ENCODE measurements at places on chromosomes 3 and 15. TPM values are rescaled to one million over a fixed set of nuclear protein-coding genes. Genes with fewer than 3 reads are reported as not detected.

- H3K4me3 ChIP-seq: no peak overlapping the region
- H3K27me3 ChIP-seq: peaks cover 8% of the 10 kb centered on the region
- no peaks in the 10 kb centered on the region for H3K36me3 ChIP-seq
Observed at GRCh38 chr3:127999509-128000106, 52.6 kb upstream of the SEC61A1 start.

GRCh38 chr3:139601191-139601961 lies 61.8 kb upstream of the RBP1 start:
- H3K4me1 ChIP-seq: no peaks in the 10 kb centered on the region
- no peak overlapping the region for H3K4me3 ChIP-seq
- no peaks in the 10 kb centered on the region for H3K27me3 ChIP-seq

- no peaks in the 10 kb centered on the region for H3K36me3 ChIP-seq
- no peak overlapping the region for H3K4me3 ChIP-seq
- no peak for DNase-seq
- H3K4me1 ChIP-seq: no peaks in the 10 kb centered on the region
- no peaks in the 10 kb centered on the region for H3K27me3 ChIP-seq
Observed at GRCh38 chr15:97841558-97841957, 118.9 kb upstream of the ARRDC4 start.

- peaks cover 6% of the 10 kb centered on the region for H3K27me3 ChIP-seq
- H3K36me3 ChIP-seq: no peaks in the 10 kb centered on the region
- no peak overlapping the region for H3K27ac ChIP-seq
- no peaks in the 10 kb centered on the region for H3K4me1 ChIP-seq
- H3K4me3 ChIP-seq: no peak overlapping the region
Observed at GRCh38 chr3:151548195-151548594, 87.3 kb upstream of the IGSF10 start.

DNA sequence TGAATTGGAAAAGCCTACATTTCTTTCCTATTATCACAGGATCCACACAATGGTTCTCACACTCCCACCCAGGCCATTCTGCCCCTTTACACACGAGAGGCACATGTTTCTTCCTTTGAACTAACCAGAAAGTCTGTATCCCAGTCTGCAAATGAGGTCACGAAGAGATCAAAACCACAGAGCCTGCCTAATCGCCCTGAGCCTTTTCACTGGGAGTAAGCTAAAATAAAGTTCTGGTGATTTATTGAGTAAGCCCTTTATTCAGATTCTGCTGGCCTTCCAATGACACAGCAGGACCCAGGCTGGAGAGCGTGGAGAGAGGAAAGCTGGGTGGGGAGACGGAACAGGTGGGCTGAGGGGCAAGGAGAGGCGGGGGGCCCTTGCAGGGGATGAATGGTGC lies 78.7 kb downstream of the ATP1B3 start:
- peak overlapping the region; percentile 6 for H3K27ac ChIP-seq
- peaks cover 5% of the 10 kb centered on the region for H3K4me1 ChIP-seq
- H3K4me3 ChIP-seq: no peak overlapping the region
- H3K27me3 ChIP-seq: no peaks in the 10 kb centered on the region
- DNase-seq: no peak

GRCh38 chr3:186225603-186226002 lies 116.7 kb upstream of the ETV5 start:
- no peak overlapping the region for H3K4me3 ChIP-seq
- peaks cover 25% of the 10 kb centered on the region for H3K27me3 ChIP-seq

GRCh38 chr3:48881652-48882114 lies 17.0 kb downstream of the SLC25A20 start:
- peaks cover 13% of the 10 kb centered on the region for H3K4me1 ChIP-seq
- peak overlapping the region; percentile 20 for H3K27ac ChIP-seq
- no peak for DNase-seq
- H3K4me3 ChIP-seq: no peak overlapping the region
- peaks cover 8% of the 10 kb centered on the region for H3K36me3 ChIP-seq

DNA sequence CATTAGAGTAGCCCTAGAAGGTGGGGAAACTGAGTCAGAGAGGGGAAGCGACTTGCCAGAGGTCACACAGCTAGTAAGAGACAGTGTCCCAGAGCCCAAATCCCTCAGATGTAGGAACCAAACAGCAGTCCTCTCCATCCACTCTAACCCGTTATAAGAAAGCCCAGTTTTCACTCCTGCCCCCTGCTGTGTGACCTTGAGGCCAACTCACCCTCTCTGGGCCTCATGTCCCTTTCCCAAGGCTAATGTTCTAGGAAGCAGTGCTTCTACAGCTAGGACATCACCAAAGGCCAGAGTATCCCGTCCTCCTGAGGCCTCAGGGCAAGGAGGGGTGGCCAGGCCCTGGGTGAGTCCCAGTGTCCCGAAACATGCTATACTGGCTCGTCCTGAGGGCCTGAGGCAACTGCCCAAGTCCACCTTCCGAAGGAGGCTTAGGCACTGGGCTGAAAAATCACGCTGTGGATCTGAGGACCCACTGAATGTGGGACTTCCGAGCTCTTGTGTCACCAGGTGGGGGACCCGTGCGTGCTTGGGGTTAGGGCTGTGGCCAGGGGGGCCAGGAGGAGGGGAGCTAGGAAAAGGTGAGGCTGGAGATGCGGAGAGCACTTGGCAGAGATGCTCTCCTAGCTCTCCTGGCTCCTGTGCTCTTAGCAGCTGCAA lies 109.2 kb upstream of the SLC6A11 start:
- H3K27me3 ChIP-seq: peaks cover 79% of the 10 kb centered on the region
- no peaks in the 10 kb centered on the region for H3K36me3 ChIP-seq
- no peak for DNase-seq
- H3K4me1 ChIP-seq: no peaks in the 10 kb centered on the region
- H3K4me3 ChIP-seq: no peak overlapping the region
- no peak overlapping the region for H3K27ac ChIP-seq

- H3K4me1 ChIP-seq: no peaks in the 10 kb centered on the region
- DNase-seq: no peak
- H3K27me3 ChIP-seq: no peaks in the 10 kb centered on the region
- no peaks in the 10 kb centered on the region for H3K36me3 ChIP-seq
- no peak overlapping the region for H3K27ac ChIP-seq
Observed at GRCh38 chr3:127566833-127567232, 23.7 kb downstream of the TPRA1 start.

GRCh38 chr3:24490151-24490550 lies 4.5 kb downstream of the THRB start:
- no peaks in the 10 kb centered on the region for H3K4me1 ChIP-seq
- DNase-seq: no peak
- H3K36me3 ChIP-seq: peaks cover 4% of the 10 kb centered on the region

DNA sequence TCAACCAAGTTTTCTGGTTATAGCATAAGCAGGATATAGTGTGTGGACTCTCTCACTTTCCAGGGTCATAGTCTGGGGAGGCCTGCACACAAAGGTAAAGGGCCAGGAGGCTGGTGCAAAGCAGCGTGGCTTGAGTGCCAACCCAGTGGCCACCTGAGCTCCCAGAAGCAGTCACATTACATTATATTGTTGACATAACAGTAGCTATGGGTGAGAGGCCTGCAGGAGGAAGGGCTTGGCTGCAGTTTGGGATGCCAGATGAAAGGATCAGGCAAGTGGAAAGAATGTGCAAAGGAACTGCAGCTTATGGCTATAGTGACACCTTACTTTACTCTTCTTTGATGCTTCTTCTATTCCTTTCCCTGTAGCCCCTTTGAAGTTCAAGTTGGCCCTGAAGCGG lies 96.5 kb downstream of the FLNB start:
- no peak overlapping the region for H3K4me3 ChIP-seq
- H3K4me1 ChIP-seq: peaks cover 5% of the 10 kb centered on the region
- no peaks in the 10 kb centered on the region for H3K27me3 ChIP-seq
- peaks cover 5% of the 10 kb centered on the region for H3K36me3 ChIP-seq
- no peak for DNase-seq

DNA sequence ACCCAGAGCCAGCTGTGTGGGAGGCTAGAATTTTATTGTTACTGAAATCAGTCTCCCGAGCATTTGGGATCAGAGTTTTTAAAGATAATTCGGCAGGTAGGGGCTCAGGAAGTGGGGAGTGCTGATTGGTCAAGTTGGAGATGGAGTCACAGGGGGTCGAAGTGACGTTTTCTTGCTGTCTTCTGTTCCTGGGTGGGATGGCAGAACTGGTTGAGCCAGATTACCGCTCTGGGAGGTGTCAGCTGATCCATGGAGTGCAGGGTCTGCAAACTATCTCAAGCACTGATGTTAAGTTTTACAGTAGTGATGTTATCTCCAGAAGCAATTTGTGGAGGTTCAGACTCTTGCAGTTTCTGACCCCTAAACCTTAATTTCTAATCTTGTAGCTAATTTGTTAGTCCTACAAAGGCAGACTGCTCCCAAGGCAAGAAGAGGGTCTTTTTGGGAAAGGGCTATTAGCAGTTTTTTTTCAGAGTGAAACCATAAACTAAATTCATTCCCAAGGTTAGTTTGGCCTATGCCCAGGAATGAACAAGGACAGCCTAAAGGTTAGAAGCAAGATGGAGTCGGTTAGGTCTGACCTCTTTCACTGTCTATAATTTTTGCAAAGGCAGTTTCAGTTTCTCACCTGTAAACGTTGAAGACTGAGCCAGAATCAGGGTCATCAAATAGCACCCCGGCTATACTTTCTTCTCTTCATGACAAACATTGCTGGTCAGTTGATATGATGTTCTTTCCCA lies 28.2 kb downstream of the FLNB start:
- H3K4me1 ChIP-seq: peaks cover 21% of the 10 kb centered on the region
- DNase-seq: no peak
- H3K27me3 ChIP-seq: peaks cover 2% of the 10 kb centered on the region
- H3K27ac ChIP-seq: no peak overlapping the region
- no peaks in the 10 kb centered on the region for H3K36me3 ChIP-seq

DNA sequence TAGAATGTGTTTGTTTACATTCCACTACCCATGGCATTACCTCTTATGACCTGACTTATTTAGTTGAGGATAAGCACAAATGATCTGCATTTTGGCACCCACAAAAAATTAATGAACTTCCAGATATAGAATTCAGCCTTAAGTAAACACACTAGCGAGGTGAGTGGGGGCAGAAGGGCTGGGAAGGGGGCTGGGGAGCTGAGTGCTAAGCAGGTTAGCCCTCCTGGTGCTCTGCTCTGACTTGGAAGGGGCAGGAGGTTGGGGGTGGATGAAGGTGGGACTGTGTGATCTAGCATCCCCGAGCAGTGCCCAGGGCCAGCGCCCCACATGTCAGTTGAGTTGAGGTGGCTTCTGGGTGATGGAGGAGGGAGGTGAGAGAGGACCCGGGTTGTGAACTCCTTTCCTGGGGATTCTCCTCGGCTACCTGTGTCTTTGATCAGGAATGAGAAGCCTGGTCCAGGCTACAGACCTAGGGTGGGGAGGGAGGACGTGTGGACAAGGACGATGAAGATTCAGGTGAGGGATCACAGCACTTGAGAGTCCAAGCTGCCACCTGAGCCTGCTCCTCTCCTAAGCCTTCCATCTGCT lies 178.6 kb upstream of the SMAD3 start:
- H3K4me1 ChIP-seq: no peaks in the 10 kb centered on the region
- H3K27ac ChIP-seq: no peak overlapping the region
- peaks cover 10% of the 10 kb centered on the region for H3K27me3 ChIP-seq
- DNase-seq: no peak
- H3K4me3 ChIP-seq: no peak overlapping the region

DNA sequence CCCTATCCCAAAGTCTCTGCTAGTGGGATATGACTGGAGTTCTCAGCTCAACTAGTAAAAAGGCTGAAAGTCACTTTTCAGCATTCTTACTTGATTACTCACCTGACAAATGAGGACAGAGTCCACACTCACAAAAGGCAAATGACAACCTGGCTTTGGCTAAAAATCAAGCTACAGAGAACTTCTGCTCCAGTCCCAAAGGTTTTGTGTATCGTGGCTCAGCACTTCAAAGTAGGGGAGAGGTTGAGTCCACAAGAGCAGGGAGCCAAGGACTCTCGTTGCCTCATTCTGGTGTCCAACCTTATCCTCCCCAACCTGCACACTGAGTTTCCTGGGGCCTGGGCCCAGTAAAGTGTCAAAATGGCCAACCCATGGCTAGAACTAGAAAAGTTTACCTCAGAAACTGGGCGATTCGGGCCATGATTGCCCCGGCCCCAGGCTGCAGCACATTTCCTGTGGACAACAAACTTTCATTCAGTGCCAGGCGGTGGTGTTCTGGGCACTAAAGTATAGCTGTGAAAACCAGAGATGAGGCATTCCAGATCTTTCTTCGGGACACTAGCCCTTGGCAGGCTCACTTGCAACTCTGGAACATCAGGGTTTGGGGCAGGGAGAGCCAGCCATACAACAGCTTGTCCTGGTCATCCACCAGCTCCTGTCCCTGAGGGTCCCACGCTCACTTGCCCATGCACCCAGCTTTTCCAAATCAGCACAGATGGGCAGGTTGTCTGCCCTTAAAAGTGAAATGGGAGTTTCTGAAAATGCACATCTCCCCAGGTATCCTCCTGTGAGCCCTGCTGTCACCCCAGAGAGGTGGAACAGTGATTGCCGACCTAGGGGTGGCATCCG lies 3.1 kb downstream of the ACAA1 start:
- H3K27me3 ChIP-seq: no peaks in the 10 kb centered on the region
- DNase-seq: no peak
- H3K4me3 ChIP-seq: no peak overlapping the region
- H3K4me1 ChIP-seq: peaks cover 47% of the 10 kb centered on the region
- no peak overlapping the region for H3K27ac ChIP-seq
- peaks cover 12% of the 10 kb centered on the region for H3K36me3 ChIP-seq

DNA sequence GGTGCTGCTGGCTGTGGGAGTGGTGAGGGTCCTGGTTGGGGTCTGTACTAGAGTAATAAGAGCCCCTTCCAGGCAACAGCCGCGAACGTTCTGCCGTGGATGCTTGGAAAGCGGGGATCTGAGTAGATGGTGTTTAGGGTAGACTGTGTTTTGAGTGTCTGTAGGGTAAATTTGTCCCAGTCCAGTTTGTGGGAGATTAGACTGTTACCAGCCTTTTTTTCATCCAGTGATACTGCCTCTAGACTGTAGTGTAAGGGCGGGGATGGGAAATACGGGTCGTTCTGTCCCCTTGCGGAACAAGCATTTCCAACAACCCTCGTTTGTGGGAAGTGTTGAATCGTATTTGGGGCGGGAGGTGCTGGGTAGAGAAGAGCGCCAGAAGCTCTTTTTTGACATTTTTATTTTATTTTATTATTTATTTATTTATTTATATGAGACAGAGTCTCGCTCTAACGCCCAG lies 424 bp downstream of the HAUS2 start:
- H3K27me3 ChIP-seq: no peaks in the 10 kb centered on the region
- peaks cover 7% of the 10 kb centered on the region for H3K36me3 ChIP-seq
- H3K27ac ChIP-seq: peak overlapping the region; percentile 95
- H3K4me3 ChIP-seq: peak overlapping the region; percentile 96

RARB gene
- total RNA-seq: not detected

SLC27A2 gene
- total RNA-seq: 72.6 TPM

GOLGA6D gene
- total RNA-seq: not detected

MOBP gene
- not detected for total RNA-seq

INSYN1 gene
- not detected for total RNA-seq

FETUB gene
- total RNA-seq: not detected

ALDH1A3 gene
- total RNA-seq: not detected

ULK4 gene
- total RNA-seq: 11.1 TPM

GOLGA8G gene
- total RNA-seq: not detected

SHC4 gene
- 0.57 TPM for total RNA-seq

NEO1 gene
- total RNA-seq: 8.0 TPM

ACSBG1 gene
- 0.31 TPM for total RNA-seq

AMT gene
- total RNA-seq: 6.0 TPM

All from natural killer cell treated with Interleukin-12 subunit alpha and Interleukin-12 subunit beta and Interleukin-15 and Interleukin-18, amount 100 ng/mL, for 72 hours (primary cell).